DMS79 (cell line): ENCODE measurements at places on chromosomes 5 and 9.

- DNase-seq, result no peak
Measured at GRCh38 chr9:119441338-119441737, 72.1 kb upstream of the BRINP1 start.

DNA sequence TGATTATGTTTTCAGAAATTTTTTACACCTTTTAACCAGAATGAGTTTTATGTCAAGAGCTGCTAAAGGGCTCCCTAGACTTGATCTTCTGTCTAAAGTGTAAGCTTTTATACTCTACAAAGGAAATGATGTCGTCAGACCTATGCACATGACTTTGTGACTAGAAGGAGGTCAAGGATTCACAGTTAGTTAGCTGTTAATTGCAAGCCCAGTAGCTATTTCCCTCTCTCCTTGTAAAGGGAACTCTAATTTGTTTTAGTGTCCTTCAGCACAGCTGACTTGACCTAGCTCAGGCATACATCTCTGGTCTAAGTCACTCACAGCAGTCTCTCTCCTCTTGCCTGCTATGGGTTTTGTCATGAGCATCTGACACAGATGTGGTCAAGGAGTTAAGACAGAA, 173.5 kb upstream of the NREP start:
- no peak for DNase-seq

GRCh38 chr9:73023025-73023541, 70.2 kb upstream of the ALDH1A1 start:
- no peak for DNase-seq

- DNase-seq, result no peak
Measured at GRCh38 chr9:36486933-36487481, 85.7 kb upstream of the MELK start.

GRCh38 chr9:8653855-8654254, 854.3 kb upstream of the DMAC1 start:
- DNase-seq, result no peak

DNA sequence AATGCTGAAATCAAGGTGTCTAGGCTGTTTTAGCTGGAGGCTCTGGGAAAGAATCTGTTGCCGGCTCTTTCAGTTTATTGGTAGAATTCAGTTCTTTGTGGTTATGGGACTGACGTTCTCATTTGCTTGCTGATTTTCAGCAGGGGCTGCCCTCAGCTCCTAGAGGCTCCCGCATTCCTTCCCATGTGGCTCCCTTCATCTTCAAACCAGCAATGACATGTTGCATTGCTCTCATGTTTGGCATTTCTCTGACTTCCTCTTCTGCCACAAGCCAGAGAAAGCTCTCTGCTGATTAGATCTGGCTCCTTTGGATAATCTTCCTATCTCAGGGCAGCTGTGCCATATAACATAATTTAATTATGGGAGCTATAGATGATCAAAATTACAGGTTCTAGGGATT, 360.3 kb downstream of the LRRC70 start:
- DNase-seq, result no peak

DNA sequence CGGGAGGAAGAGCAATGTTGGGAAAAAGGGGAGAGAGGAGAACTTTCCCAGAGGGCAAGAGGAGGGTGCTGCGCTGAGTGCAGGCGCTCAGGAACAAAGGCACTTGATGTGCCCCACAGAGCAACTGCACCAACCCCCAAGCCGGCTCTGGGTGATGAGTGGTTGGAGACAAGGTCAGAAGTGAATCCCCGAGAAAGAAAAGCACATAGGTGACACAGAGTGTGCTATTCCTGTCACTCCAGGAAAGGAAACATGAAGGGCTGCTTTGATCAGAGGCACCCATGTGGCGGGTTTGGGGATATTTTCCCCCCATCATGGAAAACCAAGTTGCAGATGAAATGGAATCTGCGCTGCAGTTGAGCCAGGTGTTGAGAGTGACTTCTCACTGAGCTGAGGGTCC, 20.7 kb upstream of the SLC25A48 start:
- no peak for DNase-seq
